Vagina (tissue), 2 donors: ENCODE measurements at places on chromosomes 5 and 9.

- DNase-seq = no peak
Measured at GRCh38 chr9:11001546-11001945, 388.7 kb upstream of the PTPRD start.

DNA sequence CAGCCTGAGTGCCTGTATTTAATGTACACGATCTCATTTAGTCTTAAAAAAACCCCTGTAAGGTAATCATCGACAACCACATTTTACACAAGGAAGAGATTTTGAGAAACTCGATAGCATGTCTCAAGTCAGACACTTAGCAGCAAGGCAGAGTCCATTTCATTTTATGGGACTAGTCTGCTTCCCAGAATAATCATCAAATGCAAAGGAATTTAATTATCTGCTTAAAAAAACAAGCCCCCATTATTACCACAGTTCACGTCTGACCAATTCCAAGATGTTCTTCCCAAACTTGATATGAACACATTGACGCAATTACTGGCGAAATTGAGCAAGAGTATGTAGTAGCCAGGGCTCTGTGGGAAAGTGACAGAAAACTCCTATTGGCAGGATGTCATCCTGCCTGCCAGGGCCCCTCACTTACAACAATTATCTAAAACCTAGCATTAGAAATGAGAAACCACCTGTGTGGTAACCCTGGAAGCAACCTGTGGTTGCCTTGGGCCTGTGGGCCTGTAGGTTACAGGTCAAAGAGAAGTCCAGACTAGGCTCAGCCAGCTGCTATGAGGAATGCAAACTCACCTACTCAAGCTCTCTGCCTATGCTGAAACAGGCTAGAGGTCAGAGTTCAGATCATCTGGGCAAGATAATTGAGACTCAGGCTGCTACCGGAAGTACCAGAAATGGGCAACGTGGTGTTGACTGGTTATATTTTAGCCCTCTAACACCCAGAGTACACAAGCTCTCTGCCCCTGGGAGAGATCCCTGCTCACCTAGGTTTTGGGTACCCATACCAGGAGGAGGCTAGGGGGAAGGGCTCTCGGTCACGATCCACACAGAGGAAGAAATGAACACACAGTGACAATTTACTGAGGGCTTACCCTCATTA is 1.6 kb downstream of the B4GALT1 start:
- peak; percentile 90 for DNase-seq

DNA sequence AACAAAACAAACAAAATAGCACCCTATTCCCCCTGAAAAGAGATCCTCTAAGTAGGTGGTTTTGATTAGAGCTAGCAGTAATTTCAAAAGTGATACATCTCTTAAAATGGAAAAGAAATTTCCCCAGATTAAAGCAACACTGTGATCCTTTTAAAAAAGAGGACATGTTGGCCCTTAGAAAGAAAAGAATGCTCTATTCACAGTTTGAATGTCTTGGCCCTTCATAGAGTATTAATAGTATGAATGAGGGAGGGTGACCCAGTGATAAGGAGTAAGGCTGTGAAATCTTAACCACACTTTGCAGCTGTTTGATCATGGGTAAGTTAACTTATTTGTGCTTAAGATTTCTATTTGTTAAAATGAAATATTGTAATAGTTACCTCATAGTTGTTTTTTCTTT is 467.7 kb upstream of the MEF2C start:
- no peak for DNase-seq

DNA sequence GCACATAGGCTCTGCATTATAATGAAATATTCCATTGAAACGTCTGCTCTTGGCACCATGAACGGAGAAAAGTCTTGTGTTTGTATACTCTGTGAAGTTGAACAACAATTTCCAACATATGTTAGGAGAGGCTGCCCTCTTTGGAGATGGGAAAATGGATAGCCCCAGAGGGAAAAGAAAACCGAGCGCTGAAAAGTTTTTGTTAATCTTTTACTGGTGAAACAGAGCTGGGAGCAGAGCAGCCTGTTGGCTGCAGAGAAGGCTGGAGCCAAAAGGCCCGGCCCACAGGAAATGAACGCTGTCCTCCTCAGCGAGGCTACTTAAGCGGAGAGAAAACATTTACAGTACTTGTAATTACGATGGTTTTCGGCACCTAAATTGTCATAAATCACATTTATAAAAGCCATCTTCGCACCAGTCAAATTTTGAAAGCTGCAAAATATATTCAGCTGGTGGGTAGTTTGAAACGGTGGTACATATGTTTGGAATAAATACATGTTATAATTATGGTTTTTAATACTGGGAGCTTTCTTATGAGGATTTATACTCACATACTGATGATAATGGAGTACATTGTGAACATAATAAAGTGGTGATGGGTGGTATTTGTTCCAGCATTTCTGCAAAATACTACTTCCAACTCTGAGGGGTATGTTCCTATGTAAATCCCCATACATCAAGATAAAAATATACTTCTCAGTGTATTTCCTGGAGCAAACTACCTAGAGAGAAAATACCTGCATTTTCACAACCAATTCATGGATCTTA is 129.6 kb upstream of the CNTLN start:
- DNase-seq = no peak

GRCh38 chr5:83026930-83027687 is 50.1 kb downstream of the TMEM167A start:
- DNase-seq = no peak

- DNase-seq = no peak
Measured at GRCh38 chr9:36140086-36141084, 3.9 kb downstream of the GLIPR2 start.

GRCh38 chr9:82332774-82333152 is 344.2 kb downstream of the SPATA31D1 start:
- no peak for DNase-seq

DNA sequence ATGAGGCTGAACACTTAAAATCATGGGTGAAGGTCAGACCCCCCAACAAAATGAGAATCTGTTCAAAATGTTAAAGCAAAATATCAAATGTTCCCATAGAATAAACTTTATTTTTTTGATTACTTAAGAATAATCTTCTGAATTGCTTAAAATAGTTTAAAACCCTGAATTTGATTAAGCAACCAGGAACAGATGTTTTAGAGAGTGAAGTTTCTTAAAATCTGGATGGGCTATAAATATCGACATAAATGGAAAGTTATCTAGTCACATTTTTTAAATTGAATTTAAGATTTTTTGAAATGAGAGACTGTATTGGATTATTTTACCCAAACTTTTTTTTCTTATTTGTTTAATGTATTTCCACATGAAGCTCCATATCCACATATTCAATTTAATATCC is 98.5 kb downstream of the ADAMTS12 start:
- DNase-seq = no peak

- DNase-seq = no peak
Measured at GRCh38 chr9:69433392-69433791, 108.4 kb downstream of the ENTREP1 start.

GRCh38 chr9:127977884-127978647 is 2.7 kb downstream of the EEIG1 start:
- DNase-seq = peak; percentile 88

GRCh38 chr5:50476549-50476948 is 35.5 kb upstream of the EMB start:
- DNase-seq = no peak

GRCh38 chr5:14309878-14310531 is 166.9 kb downstream of the TRIO start:
- DNase-seq = no peak

GRCh38 chr5:145847499-145848497 is 12.7 kb upstream of the PRELID2 start:
- DNase-seq = no peak

GRCh38 chr9:77011973-77012821 is 7.3 kb upstream of the FOXB2 start:
- DNase-seq = no peak

- no peak for DNase-seq
Measured at GRCh38 chr5:134784241-134784920, 25.8 kb downstream of the DDX46 start.

- no peak for DNase-seq
Measured at GRCh38 chr9:129776938-129777768, 24.3 kb upstream of the PTGES start.

- DNase-seq = no peak
Measured at GRCh38 chr5:168128111-168128510, 163.3 kb upstream of the WWC1 start.

- DNase-seq = no peak
Measured at GRCh38 chr9:131144201-131144600, 18.8 kb downstream of the NUP214 start.

DNA sequence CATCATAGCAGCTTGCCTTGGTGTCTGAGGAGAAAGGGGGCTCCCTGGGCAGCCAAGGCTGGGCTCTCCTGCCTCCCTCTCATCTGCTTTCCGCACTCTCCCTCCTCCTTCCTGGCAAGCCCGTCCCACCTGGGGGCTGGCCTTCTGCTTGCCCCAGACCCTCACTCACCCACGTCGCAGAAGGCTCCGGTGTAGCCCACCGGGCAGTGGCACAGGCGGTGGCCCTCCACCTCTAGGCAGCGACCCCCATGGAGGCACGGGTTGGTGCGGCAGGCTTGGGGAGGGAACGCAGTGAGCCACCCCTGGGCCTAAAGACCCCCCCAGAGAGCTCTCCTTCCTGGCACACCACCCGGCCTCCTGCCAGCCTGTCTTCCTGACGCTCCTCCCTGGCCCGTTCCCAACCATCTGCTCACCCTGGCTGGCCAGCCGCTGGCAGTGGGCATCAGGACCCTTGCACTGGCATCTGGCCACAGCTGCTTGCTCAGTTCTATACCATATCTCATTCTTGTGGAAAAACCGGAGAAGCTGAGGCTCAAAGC is 4.2 kb upstream of the PFN3 start:
- no peak for DNase-seq
